ENCODE measurements at places on chromosomes 5 and 9. TPM values are rescaled to one million over a fixed set of nuclear protein-coding genes. Genes with fewer than 3 reads are reported as not detected.
A peak's percentile ranks its signal among the peaks of the same experiment; 100 is the strongest.

- H3K27ac ChIP-seq = no peak overlapping the region
- H3K4me3 ChIP-seq = no peak overlapping the region
- no peak for DNase-seq
- H3K27me3 ChIP-seq = no peaks in the 10 kb centered on the region
- H3K36me3 ChIP-seq = no peaks in the 10 kb centered on the region
Measured at GRCh38 chr9:123807251-123807650, 122.7 kb downstream of the DENND1A start.

DNA sequence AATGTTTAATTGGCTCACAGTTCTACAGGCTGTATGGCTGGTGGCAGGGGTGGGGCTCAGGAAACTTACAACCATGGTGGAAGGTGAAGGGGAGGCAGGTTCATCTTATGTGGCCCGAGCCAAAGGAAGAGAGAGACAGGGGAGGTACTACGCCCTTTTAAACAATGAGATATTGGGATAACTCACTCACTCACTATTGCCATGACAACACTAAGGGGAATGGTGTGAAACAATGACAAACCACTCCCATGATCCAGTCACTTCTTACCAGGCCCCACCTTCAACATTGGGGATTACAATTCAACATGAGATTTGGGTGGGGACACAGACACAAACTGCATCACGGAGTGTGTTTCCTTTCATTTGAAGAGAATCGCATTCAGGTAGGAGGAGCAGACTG is 220.9 kb downstream of the GADD45G start:
- H3K4me3 ChIP-seq = no peak overlapping the region
- H3K27ac ChIP-seq = no peak overlapping the region
- H3K36me3 ChIP-seq = no peaks in the 10 kb centered on the region
- DNase-seq = no peak

Gene PCDHGB4
- total RNA-seq = 13.2 TPM

GRCh38 chr9:71506821-71507220 is 261.5 kb downstream of the CEMIP2 start:
- H3K4me3 ChIP-seq = no peak overlapping the region
- DNase-seq = no peak
- no peaks in the 10 kb centered on the region for H3K27me3 ChIP-seq
- no peaks in the 10 kb centered on the region for H3K36me3 ChIP-seq
- no peak overlapping the region for H3K27ac ChIP-seq
- H3K4me1 ChIP-seq = no peaks in the 10 kb centered on the region

GRCh38 chr5:124655921-124656511 is 90.4 kb downstream of the ZNF608 start:
- peaks cover 4% of the 10 kb centered on the region for H3K27me3 ChIP-seq
- H3K4me1 ChIP-seq = peaks cover 54% of the 10 kb centered on the region
- no peak overlapping the region for H3K27ac ChIP-seq
- no peak overlapping the region for H3K4me3 ChIP-seq

GRCh38 chr5:102955488-102955887 is 164.4 kb downstream of the GIN1 start:
- no peak for DNase-seq
- H3K4me3 ChIP-seq = no peak overlapping the region
- H3K36me3 ChIP-seq = no peaks in the 10 kb centered on the region
- H3K4me1 ChIP-seq = no peaks in the 10 kb centered on the region
- no peaks in the 10 kb centered on the region for H3K27me3 ChIP-seq

DNA sequence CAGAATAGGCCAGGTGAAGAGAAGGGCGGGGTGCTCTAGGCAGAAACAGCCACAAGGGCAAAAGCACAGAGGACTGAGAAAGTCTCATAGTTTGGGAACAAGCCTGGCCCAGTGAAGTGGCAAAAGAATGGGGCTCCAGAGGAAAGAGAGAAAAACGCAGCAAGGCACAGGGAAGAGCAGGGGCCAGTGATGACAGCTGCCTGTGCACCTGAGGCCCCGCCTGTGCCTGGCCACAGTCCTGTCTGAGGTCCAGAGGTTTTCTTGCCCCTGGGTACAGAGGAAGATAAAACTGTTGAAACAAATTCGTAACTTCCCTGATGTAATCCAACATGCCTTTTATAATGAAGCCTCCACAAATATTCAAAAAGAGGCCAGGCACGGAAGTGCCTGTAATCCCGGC is 22.0 kb downstream of the FRRS1L start:
- no peaks in the 10 kb centered on the region for H3K27me3 ChIP-seq
- H3K4me3 ChIP-seq = no peak overlapping the region
- H3K4me1 ChIP-seq = no peaks in the 10 kb centered on the region

DNA sequence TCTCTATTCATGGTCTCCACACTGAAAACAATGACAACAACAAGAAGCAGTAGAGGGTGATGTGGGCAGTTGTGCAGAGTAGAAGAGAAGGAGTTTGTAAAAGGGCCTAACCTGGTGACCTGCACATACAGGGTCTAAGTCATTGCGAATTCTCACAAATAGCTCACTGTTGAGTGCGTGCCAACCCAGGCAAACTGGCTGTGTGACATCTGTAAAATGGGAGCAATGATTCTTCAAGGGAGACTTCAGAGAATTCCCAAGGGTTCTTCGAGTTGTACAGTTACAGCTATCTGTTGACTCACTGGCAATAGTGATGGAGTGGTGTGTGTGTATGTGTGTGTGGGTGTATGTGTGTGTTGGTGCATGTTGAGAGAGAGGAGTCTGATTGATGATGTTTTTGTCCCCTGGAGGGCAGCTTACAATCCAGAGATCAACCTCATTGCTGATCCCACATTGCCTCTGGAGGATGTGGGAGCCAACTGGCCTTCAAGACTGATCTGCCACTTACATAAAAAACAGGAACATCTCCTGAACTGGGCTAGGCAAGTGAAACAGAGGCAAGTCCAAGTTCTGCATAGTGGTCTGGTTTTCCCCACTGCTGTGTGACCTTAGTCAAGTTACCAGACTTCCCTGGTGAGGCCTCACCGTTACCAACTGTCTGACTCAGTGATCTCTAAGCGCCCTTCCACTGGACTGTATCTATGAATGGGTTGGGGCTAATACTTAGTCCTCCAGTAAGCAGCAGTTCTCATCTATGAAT is 3.2 kb downstream of the FAT2 start:
- no peaks in the 10 kb centered on the region for H3K4me1 ChIP-seq
- DNase-seq = no peak
- no peaks in the 10 kb centered on the region for H3K36me3 ChIP-seq
- no peak overlapping the region for H3K27ac ChIP-seq
- H3K27me3 ChIP-seq = peaks cover 4% of the 10 kb centered on the region

GRCh38 chr5:10632110-10632761 is 68.4 kb downstream of the ANKRD33B start:
- no peak for DNase-seq
- H3K27me3 ChIP-seq = peaks cover 3% of the 10 kb centered on the region
- H3K4me1 ChIP-seq = peaks cover 11% of the 10 kb centered on the region
- no peak overlapping the region for H3K27ac ChIP-seq
- H3K36me3 ChIP-seq = no peaks in the 10 kb centered on the region

GRCh38 chr5:8788246-8788645 is 757.6 kb downstream of the SEMA5A start:
- no peaks in the 10 kb centered on the region for H3K4me1 ChIP-seq
- no peak for DNase-seq
- H3K27ac ChIP-seq = no peak overlapping the region
- H3K4me3 ChIP-seq = no peak overlapping the region

Gene FOXD4L6
- total RNA-seq = not detected

Gene GRM6
- not detected for total RNA-seq

- no peaks in the 10 kb centered on the region for H3K27me3 ChIP-seq
- H3K27ac ChIP-seq = peak overlapping the region; percentile 83
- DNase-seq = peak; percentile 92
- peak overlapping the region; percentile 88 for H3K4me3 ChIP-seq
- H3K36me3 ChIP-seq = no peaks in the 10 kb centered on the region
Measured at GRCh38 chr5:180090098-180090768, 18.7 kb upstream of the RNF130 start.

Gene DRD1
- total RNA-seq = 0.18 TPM

DNA sequence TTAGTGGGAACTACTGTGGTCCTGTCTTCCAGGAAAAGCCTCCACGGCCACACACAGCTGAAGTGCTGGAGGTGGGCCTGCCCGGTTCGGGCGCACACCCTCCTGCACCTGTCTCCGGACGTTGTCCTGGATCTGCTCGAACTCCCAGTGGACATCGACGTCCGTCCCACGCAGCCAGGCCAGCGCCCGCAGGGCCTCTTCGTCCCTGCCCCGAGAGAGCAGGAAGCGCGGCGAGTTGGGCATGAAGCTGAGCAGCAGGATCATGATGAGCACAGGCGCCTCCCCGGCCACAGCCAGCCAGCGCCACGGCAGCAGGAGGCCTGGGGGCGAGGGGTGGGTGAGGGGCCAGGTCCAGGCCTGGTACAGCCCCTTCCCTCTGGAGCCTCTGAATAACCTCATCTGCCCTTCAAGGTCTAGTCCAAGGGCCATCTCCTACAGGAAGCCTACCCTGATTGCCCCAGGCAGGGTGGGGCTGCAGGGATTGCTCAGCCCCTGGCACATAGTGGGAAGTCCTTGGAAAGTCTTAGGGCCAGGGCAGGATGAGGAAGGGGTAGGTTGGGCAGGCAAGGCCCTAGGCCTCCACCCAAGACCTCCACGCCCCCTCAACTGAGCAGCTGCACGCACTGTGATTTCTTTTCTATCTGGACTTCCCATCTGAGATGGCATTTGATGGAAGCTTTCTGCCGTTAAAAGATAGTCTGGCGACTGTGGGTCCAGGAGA is 3.4 kb downstream of the SLC2A6 start:
- no peak overlapping the region for H3K4me3 ChIP-seq
- no peaks in the 10 kb centered on the region for H3K4me1 ChIP-seq
- H3K27ac ChIP-seq = no peak overlapping the region
- peaks cover 3% of the 10 kb centered on the region for H3K36me3 ChIP-seq

DNA sequence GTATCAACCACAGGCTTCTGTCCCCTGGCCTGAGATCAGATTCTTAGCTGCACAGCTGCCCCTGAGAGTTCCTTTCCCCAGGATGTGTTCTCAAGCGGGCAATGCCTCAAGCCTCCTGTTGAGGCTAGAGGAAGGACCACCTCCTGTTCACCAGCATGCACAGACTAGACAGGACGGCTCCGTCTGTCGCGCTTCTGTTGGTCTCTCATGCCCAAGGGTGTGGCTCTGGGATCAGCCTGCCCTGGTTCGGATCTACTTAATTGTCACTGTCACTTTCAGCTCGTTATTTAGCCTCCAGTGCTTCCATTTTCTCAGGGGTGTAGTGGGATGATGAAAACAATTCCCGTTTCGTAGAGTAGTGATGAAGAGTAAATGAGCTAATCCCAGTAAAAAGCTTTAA is 103.1 kb downstream of the KCNIP1 start:
- peaks cover 5% of the 10 kb centered on the region for H3K4me1 ChIP-seq
- H3K27ac ChIP-seq = no peak overlapping the region
- H3K27me3 ChIP-seq = peaks cover 1% of the 10 kb centered on the region
- no peak overlapping the region for H3K4me3 ChIP-seq
- no peaks in the 10 kb centered on the region for H3K36me3 ChIP-seq
- DNase-seq = no peak

Gene SMIM33
- total RNA-seq = not detected

GRCh38 chr9:104263942-104264341 is 169.8 kb downstream of the SMC2 start:
- H3K4me3 ChIP-seq = no peak overlapping the region
- peaks cover under 1% of the 10 kb centered on the region for H3K4me1 ChIP-seq
- H3K36me3 ChIP-seq = no peaks in the 10 kb centered on the region
- no peak overlapping the region for H3K27ac ChIP-seq

Gene WDR38
- not detected for total RNA-seq

GRCh38 chr9:30574355-30575151 is 1809.9 kb upstream of the ACO1 start:
- H3K27me3 ChIP-seq = no peaks in the 10 kb centered on the region
- no peaks in the 10 kb centered on the region for H3K4me1 ChIP-seq
- DNase-seq = no peak
- no peak overlapping the region for H3K27ac ChIP-seq

- H3K27ac ChIP-seq = no peak overlapping the region
- H3K4me1 ChIP-seq = no peaks in the 10 kb centered on the region
- no peak for DNase-seq
- peaks cover 2% of the 10 kb centered on the region for H3K27me3 ChIP-seq
- H3K36me3 ChIP-seq = peaks cover 33% of the 10 kb centered on the region
- no peak overlapping the region for H3K4me3 ChIP-seq
Measured at GRCh38 chr5:90792725-90793124, 234.1 kb downstream of the ADGRV1 start.

Measured in endothelial cell (in vitro differentiated cells).